ENCODE measurements at places on chromosomes 2 and 18.

GRCh38 chr18:8780227-8780626 is 74.9 kb downstream of the MTCL1 start:
- no peak for DNase-seq

- DNase-seq, result peak; percentile 60
These were observed 1160.5 kb upstream of the NXPH2 start for GRCh38 chr2:139940686-139941085.

DNA sequence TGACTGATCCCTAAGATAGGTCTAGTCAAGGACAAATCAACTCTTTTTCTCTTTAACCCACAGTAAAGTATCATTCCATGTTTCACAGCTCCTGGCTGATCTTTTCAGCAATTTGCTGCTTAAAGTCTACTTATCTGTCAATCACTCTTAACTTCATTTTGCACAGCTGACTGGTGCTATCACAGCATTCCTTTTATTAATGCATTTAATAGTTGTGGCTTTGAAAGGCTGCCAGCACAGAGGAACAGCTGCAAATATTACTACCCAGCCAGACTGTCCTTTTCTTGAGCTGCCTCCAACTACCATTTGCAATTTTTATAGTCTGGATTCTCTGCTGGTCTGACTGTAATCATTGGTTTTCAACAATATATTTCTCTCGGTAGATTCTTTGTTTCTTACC is 303.5 kb downstream of the STK39 start:
- DNase-seq, result peak; percentile 58

GRCh38 chr18:21272016-21272579 is 30.1 kb downstream of the GREB1L start:
- DNase-seq, result no peak

DNA sequence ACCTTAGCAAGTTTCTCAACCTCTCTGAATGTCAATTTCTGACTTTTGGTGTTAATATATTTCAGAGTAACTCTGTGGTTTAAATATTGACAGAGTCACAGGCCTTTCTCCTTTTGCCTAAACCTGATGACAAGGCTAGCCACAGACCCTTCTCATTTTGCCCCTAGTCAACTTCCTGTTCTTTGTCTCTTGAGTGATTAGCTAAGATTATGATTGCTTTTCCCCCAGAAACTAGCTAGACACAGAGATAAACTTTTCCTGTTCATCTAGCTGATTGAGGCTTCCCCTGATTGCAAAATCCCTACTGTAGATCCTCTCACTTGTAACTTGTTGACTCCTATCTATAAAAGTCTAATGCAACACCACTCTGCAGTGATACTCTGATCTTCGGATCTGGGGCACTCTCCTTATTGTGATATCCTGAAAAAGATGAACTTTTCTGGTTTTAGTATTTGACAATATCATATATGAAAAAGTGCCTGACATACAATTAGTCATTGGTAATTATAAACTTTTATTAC is 241.4 kb downstream of the ZNF385B start:
- DNase-seq, result no peak

DNA sequence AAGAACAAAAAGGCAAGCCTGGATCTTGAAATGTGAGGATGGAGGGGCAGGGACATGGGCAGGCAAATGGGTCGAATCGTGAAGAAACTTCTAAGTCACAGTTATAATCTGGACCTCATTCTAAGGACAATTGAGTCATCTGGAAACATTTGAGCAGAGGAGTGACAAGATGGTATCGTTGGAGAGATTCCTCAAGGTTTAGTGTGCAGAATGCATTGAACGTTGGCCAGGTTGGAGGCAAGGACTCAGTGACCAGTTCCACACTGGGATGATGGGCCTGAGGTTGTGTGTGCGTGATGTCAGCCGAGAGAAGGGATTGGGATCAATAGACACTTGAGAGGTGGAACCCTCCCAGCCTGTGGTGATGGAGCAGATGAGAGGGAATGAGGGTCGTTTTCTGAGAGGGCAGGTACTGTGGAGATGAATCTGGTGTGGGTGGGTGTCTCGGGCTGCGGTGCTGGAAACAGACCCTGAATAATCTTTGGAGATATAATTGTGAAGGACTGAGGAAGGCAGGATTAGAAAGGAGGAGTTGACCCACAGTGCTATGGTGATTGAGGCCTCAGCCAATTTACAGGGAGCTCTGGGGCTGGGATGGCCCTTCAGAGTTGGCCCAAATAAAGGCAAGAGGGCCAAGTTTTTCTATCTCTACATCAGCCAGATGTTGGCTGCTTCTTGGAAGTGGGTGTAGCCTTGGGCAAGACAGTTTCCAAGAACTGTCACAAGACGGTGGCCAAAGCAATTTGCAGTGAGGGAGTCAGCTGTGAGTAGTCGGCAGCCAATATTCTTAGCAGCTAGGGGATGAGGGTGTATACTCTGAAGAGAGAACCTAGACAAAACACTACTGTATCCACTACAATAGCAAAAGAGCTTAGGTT is 5.8 kb upstream of the ZNF532 start:
- DNase-seq, result no peak

- DNase-seq, result peak; percentile 28
These were observed 64.5 kb downstream of the ITGB1BP1 start for GRCh38 chr2:9358846-9359245.

DNA sequence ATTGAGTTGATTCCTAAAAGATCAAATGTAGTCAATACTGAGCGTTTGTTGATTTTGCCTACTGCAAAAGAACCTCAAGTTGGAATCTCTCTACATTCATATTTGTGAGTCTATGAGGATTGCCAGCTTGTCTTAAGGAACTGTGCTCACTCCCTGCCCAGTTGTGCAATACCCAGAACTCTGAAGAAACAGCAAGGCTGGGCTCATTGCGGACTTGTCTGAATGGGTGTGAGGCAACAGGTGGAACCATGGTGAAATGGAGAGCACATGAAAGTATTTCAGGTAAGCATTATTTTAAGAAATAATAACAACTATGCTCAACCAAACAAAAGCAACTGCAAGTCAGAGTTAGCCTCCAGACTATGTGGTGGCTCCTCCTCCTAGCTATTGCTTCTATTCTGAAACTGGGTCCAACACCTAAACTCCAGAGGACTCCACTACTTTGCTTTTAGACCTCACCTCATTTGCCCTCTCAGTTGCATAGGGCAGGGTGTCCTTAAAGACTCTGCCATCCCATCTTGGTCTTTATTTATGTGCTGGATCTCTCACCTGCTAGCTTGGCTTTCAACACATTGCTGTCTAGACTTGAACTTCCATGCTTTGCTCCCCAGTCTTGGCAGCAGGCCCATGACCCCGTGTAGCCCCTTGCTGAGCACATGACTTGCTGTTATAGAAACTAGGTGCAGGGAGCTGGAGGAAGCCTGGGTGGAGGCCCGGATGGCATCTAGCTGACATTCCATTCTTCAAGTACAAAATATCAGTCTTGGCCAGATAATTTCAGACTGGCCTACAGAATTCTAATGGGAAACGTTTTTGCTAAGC is 94.8 kb upstream of the ARL5A start:
- DNase-seq, result no peak

GRCh38 chr2:181805228-181806038 is 86.1 kb upstream of the ITPRID2 start:
- DNase-seq, result peak; percentile 92

GRCh38 chr2:54589340-54590215 is 133.5 kb downstream of the SPTBN1 start:
- DNase-seq, result no peak

- no peak for DNase-seq
These were observed 9.2 kb downstream of the SLC66A2 start for GRCh38 chr18:79942211-79942610.

GRCh38 chr2:157180359-157180758 is 77.1 kb upstream of the GALNT5 start:
- DNase-seq, result no peak

DNA sequence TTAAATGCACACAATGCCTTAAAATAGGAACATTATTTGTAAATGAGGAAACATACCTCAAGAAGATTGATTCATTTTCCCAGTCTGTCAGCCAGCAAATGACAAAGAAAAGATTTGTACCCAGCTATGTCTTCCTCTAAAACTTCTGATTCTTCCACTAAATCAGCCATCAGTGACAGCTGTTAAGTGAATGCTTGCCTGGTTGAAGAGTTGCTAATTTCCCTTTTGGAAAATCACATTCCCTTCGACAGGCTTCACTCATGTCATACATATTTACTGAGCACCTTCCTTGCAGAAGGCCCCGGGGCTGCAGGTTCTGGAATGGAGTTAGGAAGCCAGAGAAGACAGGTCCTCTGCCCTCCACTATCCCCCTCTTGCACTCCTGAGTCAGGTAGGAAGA is 112.0 kb upstream of the SLC66A3 start:
- DNase-seq, result no peak

- no peak for DNase-seq
These were observed 45.6 kb upstream of the INHBB start for GRCh38 chr2:120300385-120300784.
